Activated naive CD8-positive, alpha-beta T cell treated with anti-CD3 and anti-CD28 coated beads, Interleukin-2, amount 50 U/mL, for 16 hours (primary cell): ENCODE measurements at places on chromosomes 16 and 17.

GRCh38 chr16:87056551-87056950, 260.6 kb downstream of the C16orf95 start:
- DNase-seq = no peak

- DNase-seq = no peak
Observed at GRCh38 chr16:12390074-12390605, 413.5 kb downstream of the CPPED1 start.

DNA sequence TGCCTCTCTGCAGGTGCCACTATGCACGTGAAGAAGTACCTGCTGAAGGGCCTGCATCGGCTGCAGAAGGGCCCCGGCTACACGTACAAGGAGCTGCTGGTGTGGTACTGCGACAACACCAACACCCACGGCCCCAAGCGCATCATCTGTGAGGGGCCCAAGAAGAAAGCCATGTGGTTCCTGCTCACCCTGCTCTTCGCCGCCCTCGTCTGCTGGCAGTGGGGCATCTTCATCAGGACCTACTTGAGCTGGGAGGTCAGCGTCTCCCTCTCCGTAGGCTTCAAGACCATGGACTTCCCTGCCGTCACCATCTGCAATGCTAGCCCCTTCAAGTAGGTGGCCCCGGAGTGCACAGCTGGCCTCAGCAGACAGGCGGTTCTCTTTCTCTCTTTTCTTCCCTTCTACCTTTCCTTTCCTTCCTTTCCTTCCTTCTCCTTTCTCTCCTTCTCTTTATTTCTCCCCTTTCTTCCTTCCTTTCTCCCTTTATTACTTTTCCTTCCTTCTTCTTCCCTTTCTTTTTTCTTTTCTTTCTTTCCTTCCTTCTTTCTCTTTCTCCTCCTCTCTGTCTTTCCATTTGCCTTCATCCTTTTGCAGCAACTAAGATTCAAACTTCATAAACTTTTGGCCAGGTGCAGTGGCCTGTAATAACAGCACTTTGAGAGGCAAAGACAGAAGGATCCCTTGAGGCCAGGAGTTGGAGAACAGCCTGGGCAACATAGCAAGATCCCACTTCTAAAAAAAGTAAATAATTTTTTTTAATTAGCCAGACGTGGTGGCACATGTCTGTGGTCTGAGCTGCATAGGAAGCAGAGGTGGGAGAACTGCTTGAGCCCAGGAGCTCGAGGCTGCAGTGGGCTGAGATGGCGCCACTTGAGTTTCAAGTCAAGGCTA, 46.7 kb downstream of the SCNN1B start:
- no peak for DNase-seq

GRCh38 chr16:82824408-82824807, 197.6 kb downstream of the CDH13 start:
- DNase-seq = no peak

GRCh38 chr17:16939606-16940115, 32.3 kb downstream of the TNFRSF13B start:
- no peak for DNase-seq

DNA sequence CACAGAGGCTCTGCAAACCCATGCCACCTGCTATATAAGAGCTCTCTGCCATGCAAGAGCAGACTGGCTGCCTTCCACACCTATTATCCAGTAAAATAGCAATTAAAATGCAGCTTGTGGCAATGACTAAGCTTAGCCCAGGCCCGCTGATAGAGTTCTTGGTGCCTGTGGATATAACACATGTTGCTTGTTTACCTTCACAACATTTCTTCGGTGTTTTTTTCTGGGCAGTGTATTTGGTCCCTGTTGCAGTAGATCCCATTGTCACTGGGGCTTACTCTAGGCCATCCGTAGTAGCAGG, 63.5 kb downstream of the SPECC1 start:
- no peak for DNase-seq

GRCh38 chr17:66701462-66701861, 133.5 kb upstream of the CACNG5 start:
- no peak for DNase-seq

DNA sequence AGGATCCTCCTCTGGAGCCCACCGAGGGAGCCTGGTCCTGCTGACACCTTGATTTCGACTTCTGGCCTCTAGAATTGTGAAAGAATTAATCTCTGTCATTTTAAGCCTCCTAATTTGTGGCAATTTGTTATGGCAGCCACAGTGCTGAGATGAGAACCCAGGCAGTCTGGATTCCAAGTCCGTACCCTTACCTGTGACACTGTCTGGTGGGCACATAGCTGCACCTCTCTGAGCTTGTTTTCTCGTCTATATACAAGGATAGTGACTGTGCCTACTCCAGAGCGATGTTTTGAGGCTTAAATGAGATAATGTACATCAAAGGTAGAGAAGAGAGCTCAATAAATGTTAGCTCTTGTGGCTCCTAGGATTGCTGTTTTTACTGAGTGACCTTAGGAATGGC, 128.4 kb upstream of the MPHOSPH6 start:
- no peak for DNase-seq
